ENCODE measurements at places on chromosomes 6 and 20. TPM values are rescaled to one million over a fixed set of nuclear protein-coding genes. Genes with fewer than 3 reads are reported as not detected.

The PBOV1 gene
- not detected for total RNA-seq

The GJA10 gene
- total RNA-seq: not detected

The FOXA2 gene
- total RNA-seq: not detected

The C6orf132 gene
- total RNA-seq: not detected

The USP49 gene
- 7.0 TPM for total RNA-seq

GRCh38 chr6:2651961-2652360, 98.8 kb downstream of the MYLK4 start:
- no peak for DNase-seq

DNA sequence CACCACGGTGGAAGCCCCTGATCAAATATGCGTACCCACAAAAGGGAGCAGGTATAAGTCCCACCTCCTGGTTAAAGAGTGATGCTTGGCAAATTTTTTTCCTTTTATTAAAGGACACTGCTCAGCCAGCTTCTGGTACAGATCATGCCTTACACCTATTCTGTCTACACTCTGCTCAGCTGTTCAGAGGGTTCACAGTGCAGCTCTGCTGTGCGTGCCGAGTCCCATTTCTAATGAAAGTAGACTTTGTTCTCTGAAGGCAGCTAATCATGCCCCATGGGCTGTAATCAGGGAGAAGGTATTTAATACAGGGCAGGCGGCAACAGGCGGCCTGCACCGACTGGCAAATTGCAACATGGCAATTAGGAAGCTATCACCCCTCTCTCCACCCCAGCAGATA, 16.3 kb downstream of the LRRC73 start:
- no peak for DNase-seq

GRCh38 chr6:33304216-33304615, 5.5 kb upstream of the RGL2 start:
- no peak for DNase-seq
